Thoracic aorta (tissue), 2 donors: ENCODE measurements at places on chromosomes 11 and 22. TPM values are rescaled to one million over a fixed set of nuclear protein-coding genes. Genes with fewer than 3 reads are reported as not detected.
A peak's percentile ranks its signal among the peaks of the same experiment; 100 is the strongest.

The GPHA2 gene
- not detected for total RNA-seq

The TSPAN32 gene
- 2.5 TPM for total RNA-seq

DNA sequence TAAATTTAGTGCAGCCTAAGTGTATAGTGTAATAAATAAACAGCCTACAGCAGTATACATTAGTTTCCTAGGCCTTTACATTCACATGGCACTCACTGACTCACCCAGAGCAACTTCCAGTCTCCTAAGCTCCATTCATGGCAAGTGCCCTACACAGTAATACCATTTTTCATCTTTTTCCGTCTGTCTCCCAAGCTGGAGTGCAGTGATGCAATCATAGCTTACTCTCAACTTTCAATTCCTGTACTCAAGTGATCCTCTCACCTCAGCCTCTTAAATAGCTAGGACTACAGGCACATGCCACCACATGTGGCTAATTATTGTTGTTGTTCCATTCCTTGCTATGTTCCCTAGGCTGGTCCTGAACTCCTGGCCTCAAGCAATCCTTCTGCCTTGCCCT, 54.4 kb downstream of the FCHSD2 start:
- H3K36me3 ChIP-seq, result no peaks in the 10 kb centered on the region
- no peak overlapping the region for H3K27ac ChIP-seq
- peaks cover 22% of the 10 kb centered on the region for H3K4me1 ChIP-seq
- H3K27me3 ChIP-seq, result no peaks in the 10 kb centered on the region
- no peak overlapping the region for H3K4me3 ChIP-seq

DNA sequence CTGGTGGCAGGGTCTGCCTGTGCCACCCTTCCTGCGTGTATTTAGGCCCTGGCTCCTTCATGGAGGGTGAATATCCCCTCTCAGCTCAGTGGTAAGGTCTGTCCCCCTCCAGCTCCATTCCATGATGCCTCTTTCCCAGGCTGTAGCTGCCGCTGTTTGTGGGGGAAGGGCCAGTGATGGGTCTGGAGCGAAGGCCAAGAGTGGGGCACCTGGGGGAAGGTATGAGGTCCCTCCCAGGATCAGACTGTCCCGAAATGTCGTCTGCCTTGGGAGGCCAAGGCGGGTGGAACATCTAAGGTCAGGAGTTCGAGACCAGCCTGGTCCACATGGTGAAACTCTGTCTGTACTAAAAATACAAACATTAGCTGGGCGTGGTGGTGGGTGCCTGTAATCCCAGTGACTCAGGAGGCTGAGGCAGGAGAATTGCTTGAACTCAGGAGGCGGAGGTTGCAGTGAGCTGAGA, 1.1 kb downstream of the CD151 start:
- DNase-seq, result no peak
- peaks cover 23% of the 10 kb centered on the region for H3K36me3 ChIP-seq
- peak overlapping the region; percentile 94 for H3K4me3 ChIP-seq

GRCh38 chr11:134139303-134139872, 70.5 kb downstream of the JAM3 start:
- peak overlapping the region; percentile 45 for H3K27ac ChIP-seq
- peak overlapping the region; percentile 34 for H3K4me3 ChIP-seq
- H3K4me1 ChIP-seq, result peaks cover 13% of the 10 kb centered on the region
- H3K36me3 ChIP-seq, result peaks cover 4% of the 10 kb centered on the region

- no peak overlapping the region for H3K4me3 ChIP-seq
- DNase-seq, result no peak
- no peak overlapping the region for H3K27ac ChIP-seq
- H3K27me3 ChIP-seq, result no peaks in the 10 kb centered on the region
- H3K4me1 ChIP-seq, result no peaks in the 10 kb centered on the region
Measured at GRCh38 chr11:74427384-74427886, 29.2 kb upstream of the PGM2L1 start.

- no peak overlapping the region for H3K4me3 ChIP-seq
- no peak overlapping the region for H3K27ac ChIP-seq
- no peaks in the 10 kb centered on the region for H3K27me3 ChIP-seq
- no peaks in the 10 kb centered on the region for H3K36me3 ChIP-seq
- no peak for DNase-seq
Measured at GRCh38 chr11:32139896-32140520, 49.1 kb downstream of the RCN1 start.

GRCh38 chr11:102600666-102601065, 24.5 kb downstream of the MMP20 start:
- no peak overlapping the region for H3K27ac ChIP-seq
- H3K27me3 ChIP-seq, result no peaks in the 10 kb centered on the region
- no peaks in the 10 kb centered on the region for H3K36me3 ChIP-seq
- H3K4me1 ChIP-seq, result peaks cover 6% of the 10 kb centered on the region
- no peak overlapping the region for H3K4me3 ChIP-seq

GRCh38 chr11:79406376-79406775, 34.5 kb downstream of the TENM4 start:
- no peaks in the 10 kb centered on the region for H3K36me3 ChIP-seq
- no peak for DNase-seq
- no peaks in the 10 kb centered on the region for H3K4me1 ChIP-seq
- no peak overlapping the region for H3K4me3 ChIP-seq

DNA sequence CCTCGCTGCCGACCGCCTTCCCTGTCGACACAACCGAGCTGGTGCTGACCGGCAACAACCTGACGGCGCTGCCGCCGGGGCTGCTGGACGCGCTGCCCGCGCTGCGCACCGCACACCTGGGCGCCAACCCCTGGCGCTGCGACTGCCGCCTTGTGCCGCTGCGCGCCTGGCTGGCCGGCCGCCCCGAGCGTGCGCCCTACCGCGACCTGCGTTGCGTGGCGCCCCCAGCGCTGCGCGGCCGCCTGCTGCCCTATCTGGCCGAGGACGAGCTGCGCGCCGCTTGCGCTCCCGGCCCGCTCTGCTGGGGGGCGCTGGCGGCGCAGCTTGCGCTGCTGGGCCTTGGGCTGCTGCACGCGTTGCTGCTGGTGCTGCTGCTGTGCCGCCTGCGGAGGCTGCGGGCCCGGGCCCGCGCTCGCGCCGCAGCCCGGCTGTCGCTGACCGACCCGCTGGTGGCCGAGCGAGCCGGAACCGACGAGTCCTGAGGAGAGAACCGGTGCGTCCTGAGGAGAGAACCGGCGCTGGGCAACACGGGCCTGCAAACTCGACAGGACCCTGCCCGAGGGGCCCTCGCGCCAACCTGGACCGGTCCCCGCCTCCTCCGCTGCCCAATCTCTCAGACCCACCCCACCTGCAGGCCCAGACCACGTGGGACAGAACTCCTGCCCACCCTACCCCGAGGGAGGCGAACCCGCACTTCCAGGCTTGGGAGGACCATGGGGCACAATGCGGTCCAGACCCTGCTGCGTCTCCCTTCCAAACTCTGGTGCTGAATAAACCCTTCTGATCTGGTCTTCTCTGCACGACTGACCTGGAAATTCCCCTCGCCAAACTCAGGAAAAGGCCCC, 866 bp downstream of the GP1BB start:
- H3K36me3 ChIP-seq, result peaks cover 18% of the 10 kb centered on the region
- no peak for DNase-seq
- H3K27ac ChIP-seq, result no peak overlapping the region

DNA sequence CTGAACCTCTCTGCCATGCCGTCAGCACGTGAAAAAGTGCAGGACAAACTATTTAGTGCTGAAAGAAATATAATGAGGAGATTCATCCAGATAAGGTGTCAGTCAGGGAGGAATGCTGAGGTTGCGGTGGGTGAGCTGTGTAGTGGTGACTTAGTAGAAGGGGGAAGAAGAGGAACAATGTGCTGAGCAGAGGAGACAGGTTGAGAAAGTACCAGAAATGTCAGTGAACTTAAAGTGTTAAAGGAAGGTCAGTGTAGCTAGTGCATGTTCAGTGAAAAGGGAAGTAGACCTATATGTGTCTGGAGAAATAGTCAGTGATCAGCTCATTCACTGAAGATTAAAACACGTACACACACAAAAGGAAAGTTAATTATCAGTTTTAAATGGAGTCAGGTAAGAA, 237.6 kb upstream of the CCDC179 start:
- H3K4me1 ChIP-seq, result no peaks in the 10 kb centered on the region
- H3K27ac ChIP-seq, result no peak overlapping the region
- no peaks in the 10 kb centered on the region for H3K36me3 ChIP-seq
- no peaks in the 10 kb centered on the region for H3K27me3 ChIP-seq
- no peak overlapping the region for H3K4me3 ChIP-seq
- no peak for DNase-seq

- peaks cover 21% of the 10 kb centered on the region for H3K36me3 ChIP-seq
- no peaks in the 10 kb centered on the region for H3K27me3 ChIP-seq
- DNase-seq, result no peak
- H3K4me1 ChIP-seq, result peaks cover 9% of the 10 kb centered on the region
- no peak overlapping the region for H3K27ac ChIP-seq
- H3K4me3 ChIP-seq, result no peak overlapping the region
Measured at GRCh38 chr11:68549789-68550484, 89.4 kb downstream of the PPP6R3 start.

GRCh38 chr11:4459500-4459899, 10.4 kb downstream of the OR52K2 start:
- no peaks in the 10 kb centered on the region for H3K36me3 ChIP-seq
- H3K4me3 ChIP-seq, result no peak overlapping the region
- H3K27me3 ChIP-seq, result no peaks in the 10 kb centered on the region
- H3K4me1 ChIP-seq, result no peaks in the 10 kb centered on the region

GRCh38 chr11:111047374-111047773, 198.2 kb upstream of the POU2AF2 start:
- H3K27ac ChIP-seq, result no peak overlapping the region
- no peaks in the 10 kb centered on the region for H3K4me1 ChIP-seq
- no peaks in the 10 kb centered on the region for H3K36me3 ChIP-seq
- no peaks in the 10 kb centered on the region for H3K27me3 ChIP-seq

DNA sequence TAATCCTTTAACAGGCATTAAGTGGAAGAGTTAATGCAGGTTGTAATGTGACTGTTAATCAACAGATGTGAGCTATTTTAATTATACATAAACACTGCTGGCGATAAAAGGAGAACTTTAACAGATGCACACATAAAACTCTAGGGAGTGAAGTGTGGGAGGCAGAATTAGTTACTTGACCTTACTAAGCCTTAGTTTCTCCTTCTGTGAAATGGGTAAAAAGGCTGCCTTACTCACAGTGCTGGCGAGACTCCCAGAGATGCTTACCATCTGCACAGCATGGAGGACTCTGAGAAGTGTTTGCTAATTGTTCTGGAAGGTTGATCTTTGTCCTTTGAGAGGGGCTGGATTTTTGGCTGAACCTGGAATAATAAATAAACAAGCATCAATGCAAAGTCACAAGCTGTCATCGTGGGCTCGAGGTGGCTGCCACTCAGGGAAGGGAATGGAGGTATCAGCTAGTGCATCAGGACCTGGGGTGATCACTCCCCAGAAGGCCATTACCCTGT, 58.6 kb upstream of the MPEG1 start:
- no peak overlapping the region for H3K27ac ChIP-seq
- H3K27me3 ChIP-seq, result no peaks in the 10 kb centered on the region
- no peaks in the 10 kb centered on the region for H3K36me3 ChIP-seq
- H3K4me1 ChIP-seq, result no peaks in the 10 kb centered on the region
- H3K4me3 ChIP-seq, result no peak overlapping the region

DNA sequence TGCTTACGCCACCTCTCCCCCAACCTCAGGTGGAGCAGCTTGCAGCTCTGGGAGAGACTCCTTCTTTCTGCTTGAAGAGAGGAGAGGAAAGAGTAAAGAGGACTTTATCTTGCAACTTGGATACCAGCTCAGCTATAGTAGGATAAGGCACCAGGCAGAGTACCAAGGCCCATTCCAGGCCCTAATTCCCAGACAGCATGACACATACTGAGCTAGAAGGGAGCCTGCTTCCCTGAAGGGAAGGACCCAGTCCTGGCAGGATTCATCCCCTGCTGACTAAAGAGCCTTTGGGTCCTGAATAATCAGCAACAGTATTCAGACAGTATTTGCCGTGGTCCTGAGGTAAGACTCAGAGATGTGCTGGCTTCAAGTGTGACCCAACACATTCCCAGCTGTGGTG, 41.4 kb downstream of the PPME1 start:
- peaks cover 22% of the 10 kb centered on the region for H3K36me3 ChIP-seq
- DNase-seq, result no peak
- H3K4me3 ChIP-seq, result no peak overlapping the region
- no peaks in the 10 kb centered on the region for H3K27me3 ChIP-seq
- H3K4me1 ChIP-seq, result no peaks in the 10 kb centered on the region

DNA sequence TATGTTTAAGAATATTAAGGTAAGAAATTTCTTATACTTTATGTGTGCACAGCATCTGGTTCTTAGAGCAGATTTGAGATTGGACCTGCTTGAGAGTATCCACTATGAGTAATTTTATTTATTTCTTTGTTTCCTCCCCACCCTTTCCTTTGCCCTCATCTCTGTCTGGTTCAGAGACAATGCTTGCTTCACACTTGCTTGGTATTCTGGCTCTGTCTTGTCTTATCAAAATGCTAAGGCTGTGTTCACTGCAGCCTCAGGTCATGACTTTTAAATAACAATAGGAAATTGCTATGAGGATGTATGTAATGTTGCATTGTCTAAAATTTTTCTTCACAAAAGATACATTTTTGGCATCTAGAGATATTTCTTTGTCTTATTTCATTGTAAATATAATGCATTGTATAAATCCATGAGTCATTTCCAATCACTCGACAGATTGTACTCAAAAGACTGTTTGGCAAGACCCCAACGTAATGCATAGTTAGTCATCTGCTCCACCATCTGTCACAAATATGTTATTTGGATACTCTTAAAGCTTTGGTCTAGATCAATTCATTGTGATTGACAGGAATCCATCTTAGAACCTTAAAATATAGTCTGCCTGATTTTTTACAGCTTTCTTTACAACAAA, 395.7 kb downstream of the AASDHPPT start:
- H3K4me1 ChIP-seq, result peaks cover 7% of the 10 kb centered on the region
- H3K27ac ChIP-seq, result no peak overlapping the region
- H3K27me3 ChIP-seq, result no peaks in the 10 kb centered on the region
- no peak for DNase-seq

DNA sequence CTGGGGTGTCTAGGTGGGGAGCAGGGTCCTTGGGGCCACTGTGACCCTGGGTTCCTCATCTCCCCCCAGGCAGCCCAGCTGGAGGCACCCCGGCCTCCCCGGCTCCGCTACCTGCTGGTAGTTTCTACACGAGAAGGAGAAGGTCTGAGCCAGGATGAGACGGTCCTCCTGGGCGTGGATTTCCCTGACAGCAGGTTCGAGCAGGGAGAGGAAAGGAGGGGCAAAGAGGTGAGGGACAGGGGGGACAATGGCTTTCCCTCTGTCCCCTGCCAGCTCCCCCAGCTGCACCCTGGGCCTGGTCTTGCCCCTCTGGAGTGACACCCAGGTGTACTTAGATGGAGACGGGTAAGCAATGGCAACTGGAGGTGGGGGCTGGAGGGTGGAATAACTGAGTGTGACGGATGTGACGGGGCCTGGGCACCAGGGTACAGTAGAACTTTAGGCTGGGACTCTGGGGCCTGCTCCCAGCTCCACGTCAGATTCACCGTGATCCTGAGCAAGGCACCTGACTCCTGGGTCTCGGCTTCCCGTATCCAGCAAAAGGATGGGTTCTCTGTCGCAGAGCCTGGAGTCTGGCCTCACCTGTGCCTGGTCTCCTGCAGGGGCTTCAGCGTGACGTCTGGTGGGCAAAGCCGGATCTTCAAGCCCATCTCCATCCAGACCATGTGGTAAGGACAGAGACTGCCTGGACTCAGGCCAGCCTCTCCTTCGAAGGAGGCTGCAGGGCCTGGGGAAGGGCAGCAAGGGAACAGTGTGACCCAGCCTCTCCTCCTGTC, 3.6 kb downstream of the SSH3 start:
- DNase-seq, result no peak
- peaks cover 11% of the 10 kb centered on the region for H3K4me1 ChIP-seq
- no peaks in the 10 kb centered on the region for H3K27me3 ChIP-seq
- no peak overlapping the region for H3K4me3 ChIP-seq
- H3K27ac ChIP-seq, result no peak overlapping the region
- peaks cover 25% of the 10 kb centered on the region for H3K36me3 ChIP-seq
